ENCODE measurements at places on chromosomes 1 and 21. TPM values are rescaled to one million over a fixed set of nuclear protein-coding genes. Genes with fewer than 3 reads are reported as not detected.

Gene DAB1
- total RNA-seq, result 0.17 TPM

Gene LAD1
- not detected for total RNA-seq

DNA sequence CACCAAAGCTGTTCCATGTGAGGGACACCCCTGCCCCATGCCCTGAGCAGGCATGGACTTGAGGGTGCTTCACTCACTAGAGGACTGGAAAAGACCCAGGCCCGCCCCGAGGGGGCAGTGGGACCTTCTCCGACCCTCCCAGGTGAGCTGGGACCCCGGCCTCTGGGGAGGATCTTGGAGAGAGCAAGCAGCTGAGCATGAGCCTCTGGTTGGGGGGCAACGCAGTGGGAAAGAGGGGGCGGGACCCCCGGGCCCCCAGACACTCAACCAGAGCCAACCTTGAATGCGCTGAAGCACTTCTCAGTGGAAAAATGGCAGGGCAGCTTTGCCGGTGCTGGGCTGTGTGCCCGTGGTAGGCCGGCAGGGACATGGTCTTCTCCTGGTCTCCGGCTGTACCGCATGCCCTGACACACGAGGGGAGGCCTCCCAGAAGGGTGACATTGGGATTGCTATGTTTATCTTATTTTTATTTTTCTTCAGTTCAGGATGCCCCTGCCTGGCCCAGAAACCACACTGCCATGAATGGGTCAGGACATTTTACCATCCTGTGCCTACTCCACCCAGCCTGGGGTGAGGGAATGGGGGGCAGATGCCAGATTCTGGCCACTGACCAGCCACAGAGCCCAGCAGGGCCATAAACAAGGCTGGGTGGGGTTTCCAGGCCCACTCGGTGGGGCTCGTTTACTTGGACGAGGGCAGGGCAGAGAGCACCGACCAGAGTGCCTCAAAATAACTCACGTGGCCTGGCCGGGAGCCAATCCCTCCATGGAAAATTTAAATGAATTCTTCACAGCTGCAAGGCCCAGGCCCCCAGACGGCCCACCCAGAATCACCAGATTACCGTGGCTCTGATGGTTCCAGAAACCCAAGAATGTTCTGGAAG, 17.2 kb upstream of the LAPTM5 start:
- DNase-seq, result no peak

GRCh38 chr1:65821386-65821785, 28.7 kb downstream of the PDE4B start:
- DNase-seq, result no peak

All from fibroblast of lung (primary cell).